ENCODE measurements at places on chromosomes 3 and 15.

DNA sequence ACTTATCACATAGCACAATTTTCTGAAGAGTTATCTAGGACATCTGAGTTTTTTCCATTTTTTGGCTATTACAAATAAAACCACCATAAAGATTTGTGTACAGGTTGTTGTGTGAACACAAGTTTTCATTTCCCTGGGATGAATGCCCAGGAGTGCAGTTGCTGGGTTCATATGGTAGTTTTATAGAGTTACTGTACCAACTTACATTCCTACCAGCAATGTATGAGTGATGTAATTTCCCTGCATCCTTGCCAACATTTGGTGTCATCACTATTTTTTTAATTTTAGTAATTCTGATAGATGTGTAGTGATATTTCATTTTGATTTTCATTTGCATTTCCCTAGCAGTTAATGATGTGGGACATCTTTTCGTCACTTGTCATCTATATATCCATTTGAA, 20.5 kb downstream of the FILIP1L start:
- no peak for DNase-seq

GRCh38 chr3:48993834-48994233, 3.8 kb downstream of the P4HTM start:
- DNase-seq = no peak

GRCh38 chr15:67941648-67942310, 101.9 kb upstream of the RNU6-1 start:
- no peak for DNase-seq

- DNase-seq = no peak
These were observed 297.2 kb upstream of the C2CD4B start for GRCh38 chr15:62462268-62462667.

DNA sequence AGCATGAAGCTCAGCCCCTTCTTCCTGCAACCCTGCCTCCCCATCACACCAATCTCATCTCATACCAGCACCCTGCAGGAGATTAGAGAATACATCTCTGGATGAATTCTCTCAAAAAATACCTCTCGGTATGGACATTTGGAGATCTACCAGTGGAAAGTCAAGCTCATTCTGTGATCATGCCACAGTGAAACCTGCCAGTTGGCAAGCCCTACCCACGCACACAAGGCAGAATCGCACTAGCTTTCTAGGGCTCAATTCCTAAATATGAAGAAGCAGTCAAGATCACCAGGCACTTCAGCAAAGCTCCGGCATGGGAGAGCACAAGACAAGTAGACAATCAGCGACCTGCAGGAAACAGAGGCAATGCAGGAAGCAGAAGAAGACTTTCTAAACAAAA, 221.2 kb downstream of the NTRK3 start:
- no peak for DNase-seq

GRCh38 chr3:50609763-50610085, 1.9 kb downstream of the CISH start:
- no peak for DNase-seq

DNA sequence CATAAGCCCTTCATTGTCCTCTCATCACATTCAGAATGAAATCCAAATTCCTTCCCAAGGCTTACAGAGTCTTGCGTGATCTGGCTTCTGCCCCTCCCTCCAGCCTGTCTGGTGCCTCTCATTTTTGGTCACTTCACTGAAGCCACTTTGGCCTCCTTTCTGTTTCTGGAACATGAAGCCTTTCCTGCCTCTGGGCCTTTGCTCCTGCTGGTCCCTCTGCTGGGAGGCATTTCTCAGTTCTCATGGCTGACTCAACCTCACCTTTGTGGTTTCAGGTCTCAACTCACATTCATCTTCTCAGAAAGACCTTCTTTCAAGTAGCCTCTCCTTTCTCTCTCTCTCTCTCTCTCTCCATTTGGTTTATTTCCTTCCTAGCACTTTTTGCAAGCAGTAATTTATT, 43.9 kb upstream of the BHLHE40 start:
- DNase-seq = no peak

DNA sequence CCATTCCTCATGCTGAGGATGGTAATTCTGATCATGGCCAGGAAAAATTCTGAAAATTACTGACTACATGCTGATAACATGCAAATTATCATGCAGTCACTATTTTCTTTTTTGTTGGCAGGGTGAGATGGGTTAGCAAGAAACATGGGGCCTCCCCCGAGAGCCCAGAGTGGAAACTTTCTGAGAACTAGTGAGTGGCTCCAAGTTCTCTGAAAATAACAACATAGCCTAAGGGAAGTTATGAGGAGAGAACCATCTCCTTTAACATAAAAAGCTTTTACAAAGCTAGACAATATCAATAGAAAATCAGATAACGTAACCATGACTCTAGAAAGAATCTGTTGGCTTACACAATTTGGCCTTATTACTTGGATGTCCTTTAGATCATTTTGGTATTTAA, 254.2 kb downstream of the PLOD2 start:
- DNase-seq = no peak

DNA sequence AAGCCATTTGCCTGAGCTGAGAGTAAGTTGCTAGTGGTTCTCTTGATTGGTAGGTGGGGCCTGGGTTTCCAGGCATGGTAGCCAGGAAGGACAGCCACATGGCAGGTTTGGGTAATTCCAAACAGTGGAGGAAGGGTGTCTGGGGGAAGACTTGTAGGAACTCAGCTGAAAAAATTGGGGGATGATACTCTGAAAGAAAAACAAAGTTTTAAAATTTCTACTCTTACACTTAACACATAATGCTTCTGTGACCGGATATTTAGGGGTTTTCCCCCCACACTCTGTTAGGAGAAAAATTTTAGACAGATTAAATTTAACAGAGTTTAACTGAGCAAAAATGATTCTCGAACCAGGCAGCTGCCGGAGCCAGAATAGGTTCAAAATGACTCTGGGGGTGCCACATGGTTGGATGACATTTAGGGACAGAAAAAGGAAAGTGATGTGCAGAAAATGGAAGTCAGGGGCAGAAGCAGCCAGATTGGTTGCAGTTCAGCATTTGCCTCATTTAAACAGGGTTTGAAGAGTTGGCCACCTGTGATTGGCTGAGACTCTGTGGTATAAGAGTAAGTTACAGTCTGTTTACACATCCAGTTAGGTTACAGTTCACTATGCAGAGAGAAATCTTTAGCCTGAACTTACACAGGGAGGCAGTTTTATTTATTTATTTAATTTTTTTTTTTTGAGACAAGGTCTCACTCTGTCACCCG, 8.1 kb downstream of the B2M start:
- DNase-seq = no peak

GRCh38 chr3:38562467-38562925, 66.4 kb downstream of the EXOG start:
- DNase-seq = no peak

DNA sequence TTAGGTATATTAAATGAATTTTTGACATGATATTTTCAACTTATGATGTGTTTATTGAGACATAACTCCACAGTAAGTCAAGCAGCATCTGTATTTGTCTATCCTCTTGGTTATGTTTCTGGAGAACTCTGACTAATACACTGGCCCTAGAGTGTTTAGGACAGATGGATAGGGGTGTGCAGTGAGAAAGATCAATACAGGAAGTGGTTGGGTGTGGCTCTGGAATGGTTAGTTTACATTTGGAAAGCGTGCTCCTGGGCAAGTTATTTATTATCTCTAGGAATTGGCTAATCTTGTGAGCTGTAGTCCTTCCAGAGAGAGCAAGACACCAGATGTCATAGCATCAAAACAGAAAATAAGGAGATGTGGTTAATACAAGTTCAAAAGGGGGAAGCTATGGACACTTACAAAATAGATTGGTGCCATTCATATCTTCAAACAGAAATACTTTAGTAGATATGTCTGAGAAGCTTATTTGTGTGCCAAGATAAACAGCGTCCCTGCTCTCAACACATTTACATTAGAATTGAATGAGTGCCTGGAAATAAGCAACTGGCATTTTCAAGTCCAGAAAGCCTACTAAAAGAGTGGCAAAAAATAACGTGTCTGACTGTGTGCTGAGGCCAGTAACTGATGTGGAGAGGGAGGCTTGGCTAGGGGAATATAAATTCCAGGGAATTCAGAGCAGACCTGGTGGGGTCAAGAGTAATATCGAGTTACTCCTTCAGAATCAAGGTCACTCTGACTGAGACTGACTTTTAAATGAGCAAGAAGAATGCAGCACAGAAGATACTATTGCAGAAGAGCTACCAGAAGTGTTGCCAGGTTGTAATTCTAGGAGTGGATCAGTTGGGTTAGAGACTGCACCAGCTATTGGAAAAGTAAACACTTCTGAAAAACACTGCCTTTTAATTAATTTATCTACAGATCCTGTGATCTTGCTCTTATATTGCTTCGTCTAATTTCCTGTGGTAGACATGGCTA, 33.4 kb upstream of the PLAAT1 start:
- no peak for DNase-seq

GRCh38 chr15:45943240-45943639, 308.4 kb downstream of the SQOR start:
- no peak for DNase-seq

DNA sequence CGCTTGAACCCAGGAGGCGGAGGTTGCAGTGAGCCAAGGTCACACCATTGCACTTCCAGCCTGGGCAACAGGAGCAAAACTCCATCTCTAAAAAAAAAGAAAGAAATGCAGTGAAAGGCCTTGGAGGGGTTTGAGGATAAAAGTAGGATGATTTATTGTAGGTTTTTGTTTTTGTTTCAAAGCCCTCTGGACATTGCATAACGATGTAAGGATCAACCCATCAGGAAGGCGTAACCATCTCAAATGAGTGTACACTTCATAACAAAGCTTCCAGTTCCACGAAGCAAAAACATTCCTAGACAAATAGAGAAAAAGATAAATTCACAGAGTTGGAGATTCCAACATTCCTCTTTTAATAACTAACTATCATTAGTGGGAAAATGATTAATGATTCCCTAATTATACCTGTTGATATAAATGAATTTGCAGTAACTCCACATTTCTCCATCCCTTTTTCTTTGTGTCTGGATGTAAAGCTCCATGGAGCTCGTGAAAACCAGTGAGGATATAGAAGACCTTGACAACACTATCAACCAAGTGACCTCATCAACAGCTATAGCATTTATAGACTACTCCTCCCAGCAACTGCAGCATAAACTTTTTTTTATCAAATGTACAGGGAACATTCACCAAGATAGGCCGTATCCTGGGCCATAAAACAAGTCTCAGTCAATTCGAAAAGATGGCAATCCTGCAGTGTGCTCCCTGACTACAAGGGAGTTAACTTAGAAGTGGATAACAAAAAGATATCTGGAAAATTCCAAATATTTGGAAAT, 48.7 kb upstream of the PPP4R2 start:
- no peak for DNase-seq

DNA sequence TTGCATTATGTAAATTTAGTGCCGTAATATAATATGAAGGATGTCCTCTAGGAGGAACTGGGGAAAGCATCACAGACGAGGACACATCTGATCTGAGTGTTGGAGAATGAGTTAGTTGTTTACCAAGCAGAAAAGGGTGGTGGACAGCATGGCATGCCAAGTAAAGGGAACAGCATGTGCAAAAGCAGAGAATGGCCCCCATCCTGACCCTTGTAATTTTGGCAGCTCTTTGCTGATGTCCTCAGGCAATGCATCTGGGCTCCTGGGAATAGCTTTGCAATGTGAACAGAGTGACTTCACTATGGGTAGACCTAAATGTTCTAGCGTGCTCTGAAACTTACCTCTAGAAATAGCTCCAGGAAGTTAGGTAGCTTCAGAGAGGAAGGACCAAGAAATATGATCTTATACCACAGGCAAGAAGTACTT, 263.3 kb downstream of the LPP start:
- no peak for DNase-seq

DNA sequence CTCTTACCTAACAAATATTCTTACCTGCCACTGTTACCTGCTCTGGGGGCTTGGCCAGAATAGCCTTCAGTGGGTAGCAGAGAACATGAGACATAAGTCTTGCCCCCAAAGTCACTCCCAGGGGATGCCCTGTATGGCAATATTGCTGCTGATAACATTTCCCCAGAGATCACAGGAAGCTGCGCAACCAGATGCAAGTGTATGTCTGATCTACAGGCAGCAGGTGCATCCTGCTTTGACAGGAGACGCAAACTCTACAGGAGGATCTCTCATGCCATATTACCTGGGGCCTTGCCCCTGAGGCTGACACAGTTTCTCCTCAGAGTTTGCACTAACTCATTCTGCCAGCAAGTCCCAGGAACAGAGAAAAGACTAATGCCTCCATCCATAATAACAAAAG, 174.4 kb upstream of the LPP start:
- no peak for DNase-seq
